Activated naive CD4-positive, alpha-beta T cell treated with anti-CD3 and anti-CD28 coated beads, Interleukin-2, amount 50 U/mL, for 72 hours (primary cell): ENCODE measurements at places on chromosomes 2 and 18. TPM values are rescaled to one million over a fixed set of nuclear protein-coding genes. Genes with fewer than 3 reads are reported as not detected.
A peak's percentile ranks its signal among the peaks of the same experiment; 100 is the strongest.

The SLC66A3 gene
- total RNA-seq: 6.9 TPM

The IL36RN gene
- not detected for total RNA-seq

The NBEAL1 gene
- total RNA-seq: 15.6 TPM

The LAMA3 gene
- 0.07 TPM for total RNA-seq

The GBX2 gene
- not detected for total RNA-seq

DNA sequence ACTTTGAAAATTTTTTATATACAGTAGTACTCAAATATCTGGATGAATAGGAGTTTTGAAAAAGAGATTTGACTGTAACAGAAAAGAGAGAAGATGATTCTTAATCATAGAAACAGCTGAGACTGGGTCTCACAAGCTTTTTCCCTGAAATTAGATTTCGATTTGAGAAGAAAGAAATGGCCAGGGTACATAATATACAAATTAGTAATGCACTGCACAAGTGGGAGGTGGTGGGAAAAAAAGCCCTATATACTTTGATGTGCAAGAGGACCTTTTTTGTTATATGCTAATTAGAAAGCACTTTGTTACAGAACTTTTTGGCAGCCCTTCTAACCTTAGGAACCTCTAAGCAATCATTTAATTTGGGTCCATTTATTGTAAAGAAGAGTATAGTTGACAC, 62.9 kb downstream of the EML4 start:
- no peak for DNase-seq

DNA sequence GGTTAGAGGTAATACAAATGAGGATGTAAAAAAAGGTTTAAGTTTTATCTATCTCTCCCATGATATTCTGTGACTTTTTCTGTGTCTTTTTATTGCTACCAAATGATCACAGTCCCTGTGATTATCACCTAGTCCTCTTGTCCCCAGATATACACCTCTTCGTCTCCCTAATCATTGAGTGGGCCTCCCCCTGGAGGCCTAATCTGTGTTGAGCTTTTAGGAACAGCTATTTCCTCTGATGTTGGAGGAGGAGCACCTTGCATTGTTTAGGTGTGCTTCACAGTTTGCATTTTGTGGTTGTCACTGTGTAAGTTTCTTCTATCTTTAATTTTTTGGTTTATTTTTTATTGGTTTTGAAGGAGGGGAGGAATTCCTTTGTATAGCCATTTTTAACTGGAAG, 33.3 kb downstream of the CCDC85A start:
- no peak for DNase-seq

DNA sequence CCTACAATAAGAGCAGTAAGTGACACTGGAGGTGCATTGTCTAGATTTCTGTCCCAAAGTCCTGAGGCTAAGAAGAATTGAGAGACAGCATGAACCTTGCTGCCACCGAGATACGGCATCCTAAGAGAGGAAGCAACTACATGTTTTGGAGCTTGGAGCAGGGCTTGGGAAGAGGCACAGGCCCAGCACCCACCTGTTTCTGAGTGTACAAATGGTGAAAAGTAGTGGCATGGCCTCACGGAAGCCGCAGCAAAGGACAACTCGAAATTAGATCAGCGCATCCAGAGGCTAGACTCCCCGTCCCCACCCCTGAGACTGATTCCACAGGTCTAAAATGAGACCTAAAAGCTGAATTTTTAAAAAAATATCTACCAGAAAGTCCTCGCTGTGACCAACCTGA, 127.5 kb downstream of the PTGR3 start:
- no peak for DNase-seq

DNA sequence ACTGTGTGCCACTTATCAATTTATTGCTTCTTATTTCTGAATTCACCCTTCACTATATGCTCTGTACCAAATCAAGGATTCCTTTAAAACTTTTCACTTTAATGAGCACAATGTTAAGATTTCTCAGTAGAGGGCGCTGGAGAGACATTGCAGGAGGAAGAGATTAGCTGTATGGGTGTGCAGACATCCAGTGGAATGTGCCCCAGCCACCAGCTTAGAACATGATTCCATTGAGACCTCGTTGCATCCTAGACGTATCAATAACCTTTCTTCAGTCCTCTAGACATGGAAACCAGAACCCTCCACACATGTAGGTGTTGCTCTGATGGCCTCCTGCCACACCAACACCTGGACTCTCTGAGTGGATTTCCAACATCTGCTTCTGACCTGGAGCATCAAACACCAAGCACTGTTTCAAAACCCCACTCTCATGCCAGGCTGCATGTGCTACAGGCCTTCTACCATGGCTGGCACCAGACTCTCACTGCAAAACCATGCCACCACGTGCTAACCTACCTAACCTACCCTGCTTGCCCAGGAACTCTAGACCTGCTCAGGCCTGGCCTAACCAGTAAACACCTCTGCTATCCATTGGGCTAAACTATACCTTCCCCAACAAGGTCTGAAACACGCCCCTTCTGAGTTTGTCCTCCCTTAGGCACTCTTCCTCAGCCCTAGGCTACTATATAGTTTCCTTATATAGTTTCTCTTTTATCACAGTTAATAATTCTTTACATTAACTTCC, 633.2 kb upstream of the PKDCC start:
- DNase-seq: no peak

DNA sequence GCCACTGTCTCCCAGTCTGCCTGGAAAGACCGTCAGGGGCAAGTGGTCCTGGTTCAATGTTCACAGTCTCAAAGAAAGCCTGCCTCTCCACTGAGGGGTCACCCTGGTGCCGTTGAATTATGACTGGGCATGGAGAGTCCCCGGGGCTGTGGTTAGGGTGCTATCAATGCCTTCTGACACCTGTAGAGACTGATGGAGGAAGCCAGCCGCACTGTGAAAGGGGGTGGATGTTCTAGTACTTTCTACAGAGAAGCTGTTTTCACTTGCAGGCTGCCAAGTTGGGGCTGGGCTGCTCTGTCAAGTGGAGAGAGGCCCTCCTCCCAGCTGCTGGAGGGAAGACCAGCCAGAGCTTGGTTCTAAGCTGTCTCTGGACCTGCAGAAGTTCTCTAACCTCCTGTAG, 80.5 kb downstream of the BCL2L11 start:
- no peak for DNase-seq

DNA sequence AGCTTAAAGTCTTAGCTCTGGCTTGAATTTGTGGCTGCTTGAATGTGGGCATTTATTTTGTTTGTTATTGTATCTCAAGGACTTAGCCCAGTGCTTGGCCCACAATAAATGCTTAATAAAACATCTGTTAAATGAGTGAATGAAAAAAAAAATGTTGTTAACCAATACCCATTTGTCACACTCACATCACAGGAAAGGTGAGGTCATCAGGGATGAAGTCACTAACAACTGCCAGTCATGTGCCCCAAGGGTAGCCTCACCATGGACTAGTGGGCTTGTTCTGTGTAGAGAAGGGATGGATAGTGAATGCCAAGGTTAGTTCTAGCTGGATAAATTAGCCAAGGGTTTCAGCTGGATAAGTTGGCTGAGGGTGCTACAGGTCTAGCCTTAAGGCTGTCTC, 3.0 kb downstream of the NRBP1 start:
- peak; percentile 23 for DNase-seq

DNA sequence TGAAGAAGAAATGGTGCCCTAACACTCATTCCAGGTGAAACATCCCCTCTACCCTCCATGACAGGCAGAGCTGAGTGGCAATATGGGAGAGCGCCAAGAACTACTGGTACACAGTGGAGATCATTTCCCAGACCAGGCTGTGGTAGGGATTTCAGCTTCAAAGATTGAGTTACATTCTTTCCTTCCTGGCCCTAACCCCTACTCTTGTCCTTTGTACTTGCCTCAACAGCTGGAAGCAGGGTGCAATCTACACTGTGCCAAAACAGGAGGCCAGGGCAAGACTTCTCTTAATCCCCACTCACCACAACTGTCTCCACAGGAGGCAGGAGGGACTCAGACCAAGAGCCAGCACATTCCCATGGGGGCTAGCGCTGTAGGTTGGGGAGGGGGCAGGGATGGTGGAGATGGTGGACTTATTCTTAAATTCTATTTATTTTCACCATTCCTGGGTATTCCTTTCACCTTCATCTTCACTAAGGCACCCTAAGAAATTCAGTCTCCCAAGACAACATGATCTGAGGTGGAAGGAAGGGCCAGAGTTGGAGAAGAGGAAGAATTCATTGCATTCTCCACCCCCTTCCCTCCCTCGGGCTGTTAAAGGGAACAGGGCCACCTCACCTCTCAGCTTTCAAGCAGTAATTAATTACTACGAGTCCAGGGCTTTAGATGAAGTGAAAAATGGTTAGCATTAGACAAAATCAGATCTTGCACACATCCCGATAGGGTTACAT, 65.9 kb downstream of the AAK1 start:
- no peak for DNase-seq

DNA sequence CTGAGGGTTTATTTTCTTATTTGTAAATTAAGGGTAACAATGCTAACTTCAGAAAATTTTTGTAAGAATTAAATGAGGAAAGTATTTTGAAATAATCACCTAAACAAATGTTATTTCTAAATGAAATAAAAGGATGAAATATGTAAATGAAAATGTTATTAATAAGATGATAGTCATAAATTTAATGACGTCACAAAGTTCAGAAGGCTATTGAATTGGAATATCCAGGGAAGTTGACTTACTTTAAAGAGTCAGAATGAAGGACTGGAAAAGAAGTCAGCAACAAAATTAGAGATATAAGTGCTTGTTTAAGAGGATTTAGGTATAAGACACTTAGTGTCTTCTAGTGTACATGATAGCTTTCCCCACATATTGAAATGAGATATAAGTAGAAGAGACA, 732.6 kb upstream of the CDH7 start:
- no peak for DNase-seq

DNA sequence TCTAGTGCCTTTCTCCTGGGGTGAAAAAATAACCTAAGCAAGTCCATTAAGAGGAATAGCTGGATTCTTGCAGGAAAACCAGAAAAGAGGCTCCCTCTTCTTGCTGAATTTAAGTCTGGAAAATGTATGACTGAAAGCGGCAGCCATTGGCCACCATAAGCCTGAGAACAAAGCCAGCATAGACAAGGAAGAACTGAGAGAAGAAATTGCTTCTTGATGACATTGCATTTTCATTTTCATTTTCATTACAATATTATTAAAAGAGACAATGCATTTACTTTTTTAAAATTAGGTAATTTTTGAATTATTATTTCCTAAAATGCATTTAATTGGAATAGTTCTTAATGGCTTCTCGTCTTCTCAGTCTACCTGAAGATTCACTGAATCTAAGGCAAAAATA, 1157.5 kb upstream of the ZEB2 start:
- DNase-seq: no peak

GRCh38 chr18:79874553-79875530, 76.6 kb downstream of the SLC66A2 start:
- no peak for DNase-seq

GRCh38 chr18:711310-711656, 1.1 kb downstream of the ENOSF1 start:
- DNase-seq: peak; percentile 7
